Ascending aorta (tissue), 2 donors: ENCODE measurements at places on chromosomes 7 and 10. TPM values are rescaled to one million over a fixed set of nuclear protein-coding genes. Genes with fewer than 3 reads are reported as not detected.

- H3K27me3 ChIP-seq: no peaks in the 10 kb centered on the region
- H3K36me3 ChIP-seq: no peaks in the 10 kb centered on the region
- no peak overlapping the region for H3K4me3 ChIP-seq
- DNase-seq: no peak
Observed at GRCh38 chr7:42202601-42203000, 34.4 kb downstream of the GLI3 start.

DNA sequence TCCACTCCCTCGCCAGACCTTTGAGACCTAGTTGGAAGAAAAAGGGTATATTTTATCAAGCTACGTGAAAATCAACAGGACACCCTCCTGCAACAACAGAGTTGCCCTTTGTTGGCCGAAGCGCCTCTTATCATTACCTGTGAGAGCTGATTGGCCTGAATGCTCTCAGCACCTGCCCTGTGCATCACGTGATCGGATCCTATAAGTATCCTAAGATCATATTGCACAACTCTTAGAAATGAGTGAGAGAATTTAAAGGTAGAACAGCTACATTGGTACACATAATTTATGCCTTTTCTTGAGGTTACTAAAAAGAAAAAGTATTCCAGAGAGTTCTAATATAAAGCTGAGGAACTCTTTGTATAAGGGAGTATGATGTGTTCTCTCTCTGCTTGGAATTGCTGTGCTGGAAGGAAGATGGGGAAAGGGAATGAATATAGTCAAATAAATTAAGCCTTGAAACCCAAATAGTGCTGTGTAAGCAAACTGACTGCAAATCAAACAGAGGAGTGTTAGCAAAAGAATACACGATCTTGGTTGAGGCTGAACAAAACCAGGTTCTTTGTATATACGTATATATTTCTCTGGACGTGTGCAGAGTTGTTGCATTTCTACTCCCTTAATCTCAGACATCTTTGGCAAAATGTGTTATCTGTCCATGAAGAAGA is 69.3 kb downstream of the LRRC4 start:
- no peak overlapping the region for H3K4me3 ChIP-seq
- no peaks in the 10 kb centered on the region for H3K36me3 ChIP-seq
- H3K27ac ChIP-seq: no peak overlapping the region
- DNase-seq: no peak

- no peak overlapping the region for H3K4me3 ChIP-seq
- DNase-seq: no peak
- H3K27ac ChIP-seq: no peak overlapping the region
- no peaks in the 10 kb centered on the region for H3K4me1 ChIP-seq
- no peaks in the 10 kb centered on the region for H3K27me3 ChIP-seq
Observed at GRCh38 chr7:36736090-36736898, 12.0 kb upstream of the AOAH start.

DNA sequence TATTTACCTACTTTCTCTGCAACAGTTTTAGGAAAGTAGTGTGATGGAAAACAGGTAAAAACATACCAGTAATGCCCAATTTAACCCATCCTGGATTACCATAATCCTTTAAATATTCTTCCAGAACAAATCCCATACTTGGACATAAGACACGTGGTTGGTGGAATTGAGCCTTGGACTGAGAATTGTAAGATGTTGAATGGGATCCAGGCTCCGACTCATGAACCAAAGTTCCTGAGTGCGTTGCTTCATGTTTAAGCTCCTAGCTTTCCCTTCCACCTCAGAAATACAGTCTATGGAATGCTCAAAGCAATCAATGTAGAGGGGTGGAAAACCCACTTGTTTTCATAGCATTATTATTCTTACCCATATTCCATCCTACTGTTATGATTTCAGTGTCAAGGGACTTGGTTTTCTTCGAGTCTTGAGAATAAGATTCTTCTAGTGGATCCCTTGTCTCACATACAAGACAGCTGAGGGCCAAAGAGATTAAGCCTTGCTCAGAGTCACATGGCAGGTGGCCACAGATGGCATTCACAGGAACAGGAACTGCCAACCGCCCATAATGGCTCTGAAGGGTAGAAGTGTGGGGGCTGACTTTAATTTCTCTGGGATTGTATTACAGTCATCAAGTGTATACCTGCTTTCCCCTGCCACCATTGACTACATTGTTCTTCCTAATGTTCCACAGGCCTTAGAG is 171.2 kb downstream of the GFRA1 start:
- H3K27me3 ChIP-seq: no peaks in the 10 kb centered on the region
- H3K27ac ChIP-seq: no peak overlapping the region
- no peaks in the 10 kb centered on the region for H3K4me1 ChIP-seq
- no peaks in the 10 kb centered on the region for H3K36me3 ChIP-seq

The EPHA1 gene
- total RNA-seq: not detected

- DNase-seq: no peak
- H3K27me3 ChIP-seq: no peaks in the 10 kb centered on the region
- no peaks in the 10 kb centered on the region for H3K4me1 ChIP-seq
- no peak overlapping the region for H3K27ac ChIP-seq
Observed at GRCh38 chr10:110340122-110340521, 35.4 kb upstream of the SMNDC1 start.

The GPR15LG gene
- not detected for total RNA-seq

The CALY gene
- not detected for total RNA-seq

DNA sequence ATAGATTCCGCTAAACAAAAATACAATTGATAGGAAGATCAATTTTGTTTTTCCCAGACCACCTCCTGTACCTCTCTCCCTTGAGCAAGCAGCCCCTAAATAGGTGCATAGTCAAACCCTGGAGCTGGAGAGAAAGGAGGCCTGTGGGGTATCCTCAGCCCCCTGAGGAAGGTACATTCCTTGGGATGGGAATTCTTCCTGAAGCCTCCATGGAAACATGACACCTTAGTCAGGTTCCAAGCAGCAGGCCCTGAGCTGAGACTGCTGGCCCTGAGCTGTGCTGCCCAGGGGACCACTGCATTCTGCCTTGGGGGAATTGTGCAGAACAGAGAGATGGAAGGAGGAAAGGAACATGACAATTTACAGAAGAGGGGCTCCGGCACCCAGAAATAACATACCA is 7.4 kb downstream of the HNRNPF start:
- H3K4me3 ChIP-seq: no peak overlapping the region
- DNase-seq: peak; percentile 16
- H3K4me1 ChIP-seq: peaks cover 52% of the 10 kb centered on the region
- H3K27ac ChIP-seq: no peak overlapping the region
- H3K36me3 ChIP-seq: peaks cover 8% of the 10 kb centered on the region
- no peaks in the 10 kb centered on the region for H3K27me3 ChIP-seq

- no peaks in the 10 kb centered on the region for H3K36me3 ChIP-seq
- no peak overlapping the region for H3K4me3 ChIP-seq
- no peak overlapping the region for H3K27ac ChIP-seq
- no peak for DNase-seq
- no peaks in the 10 kb centered on the region for H3K27me3 ChIP-seq
Observed at GRCh38 chr10:83229991-83230390, 909.3 kb upstream of the GHITM start.

GRCh38 chr7:149733924-149734790 is 39.2 kb downstream of the ZNF467 start:
- peaks cover 47% of the 10 kb centered on the region for H3K36me3 ChIP-seq
- no peaks in the 10 kb centered on the region for H3K4me1 ChIP-seq
- DNase-seq: peak; percentile 49
- H3K27me3 ChIP-seq: no peaks in the 10 kb centered on the region

DNA sequence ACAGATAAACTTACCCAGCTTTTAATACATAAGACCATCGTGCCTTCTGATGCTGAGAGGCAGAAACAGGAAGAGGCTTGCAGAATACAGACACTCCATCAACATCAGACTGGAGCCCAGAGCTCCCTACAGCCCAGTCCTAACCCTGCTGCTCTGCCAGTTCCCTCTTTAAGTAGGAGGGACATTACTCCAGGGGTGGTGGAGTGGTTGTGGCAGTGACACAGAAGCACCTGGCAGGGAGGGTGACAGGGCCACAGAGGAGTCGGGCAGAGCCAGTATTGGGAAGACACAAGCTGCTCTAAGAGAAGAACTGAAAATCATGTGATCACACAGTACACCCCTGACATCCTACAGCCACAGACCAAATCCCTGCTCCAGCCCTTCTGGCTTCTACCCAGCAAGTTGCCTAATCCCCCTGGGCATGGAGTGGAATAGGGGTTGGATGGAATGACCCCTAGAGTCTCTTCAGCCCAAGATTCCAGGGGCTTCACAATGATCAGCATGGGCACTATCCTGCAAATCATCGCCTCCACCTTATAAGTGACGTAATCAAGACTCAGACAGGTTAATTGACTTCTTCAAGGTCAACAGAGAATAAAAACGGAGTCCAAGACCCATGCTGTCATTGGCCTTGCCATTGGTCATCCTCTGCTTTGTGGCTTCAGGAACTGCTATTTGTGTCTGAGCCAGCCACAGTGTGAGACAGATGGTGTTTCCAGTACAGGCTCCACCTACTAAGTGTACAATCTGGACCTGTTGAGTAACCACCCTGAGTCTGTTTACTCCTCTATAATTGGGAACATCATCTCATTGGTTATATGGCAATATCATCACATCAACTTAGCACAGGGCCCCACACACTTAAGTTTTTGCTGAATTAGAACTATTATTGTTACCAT is 61.1 kb upstream of the ZMIZ1 start:
- H3K4me3 ChIP-seq: no peak overlapping the region
- H3K4me1 ChIP-seq: no peaks in the 10 kb centered on the region
- no peak overlapping the region for H3K27ac ChIP-seq

The PON3 gene
- not detected for total RNA-seq

DNA sequence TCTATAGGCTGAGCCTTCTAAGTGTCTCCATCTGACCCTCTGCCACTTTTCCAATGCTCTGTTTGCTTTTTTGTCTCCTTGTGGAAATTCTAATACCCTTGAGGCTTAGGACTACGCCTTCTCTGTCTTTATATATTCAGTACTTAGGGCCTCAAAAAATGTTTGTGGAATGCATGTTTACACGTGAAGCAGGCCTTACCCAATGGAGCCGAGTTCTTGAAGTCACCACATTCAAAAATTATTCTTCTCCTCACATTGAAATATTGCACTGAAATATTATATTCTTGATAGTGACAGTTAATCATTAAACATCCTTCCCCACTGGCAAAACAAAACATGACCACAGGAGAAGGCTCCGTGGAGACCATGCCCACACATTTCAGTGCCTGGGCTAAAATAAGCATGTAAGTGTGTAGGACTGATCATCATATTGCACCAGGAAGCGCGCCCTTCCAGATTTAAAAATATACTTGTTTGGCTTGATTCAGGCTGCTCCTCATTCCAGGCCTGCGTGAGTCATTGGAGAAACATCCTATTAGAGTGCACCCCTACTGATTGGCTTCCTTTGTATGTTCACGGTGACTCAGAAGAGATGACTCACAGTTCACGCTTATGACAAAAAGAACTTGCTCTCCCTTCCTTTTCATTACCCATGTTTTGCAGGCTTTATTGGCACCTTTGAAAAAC is 307.4 kb upstream of the AOAH start:
- DNase-seq: peak; percentile 68
- H3K27me3 ChIP-seq: no peaks in the 10 kb centered on the region
- H3K4me1 ChIP-seq: peaks cover 19% of the 10 kb centered on the region
- H3K27ac ChIP-seq: peak overlapping the region; percentile 84

The JCAD gene
- total RNA-seq: 82.8 TPM

GRCh38 chr7:36896956-36897590 is 172.8 kb upstream of the AOAH start:
- H3K27ac ChIP-seq: no peak overlapping the region
- no peaks in the 10 kb centered on the region for H3K36me3 ChIP-seq
- H3K27me3 ChIP-seq: no peaks in the 10 kb centered on the region
- H3K4me3 ChIP-seq: no peak overlapping the region
- DNase-seq: no peak
- H3K4me1 ChIP-seq: no peaks in the 10 kb centered on the region

The ITPRID1 gene
- total RNA-seq: not detected

- no peaks in the 10 kb centered on the region for H3K4me1 ChIP-seq
- H3K4me3 ChIP-seq: no peak overlapping the region
- no peaks in the 10 kb centered on the region for H3K27me3 ChIP-seq
- H3K27ac ChIP-seq: no peak overlapping the region
- no peak for DNase-seq
Observed at GRCh38 chr7:156845379-156846101, 47.4 kb downstream of the LMBR1 start.

DNA sequence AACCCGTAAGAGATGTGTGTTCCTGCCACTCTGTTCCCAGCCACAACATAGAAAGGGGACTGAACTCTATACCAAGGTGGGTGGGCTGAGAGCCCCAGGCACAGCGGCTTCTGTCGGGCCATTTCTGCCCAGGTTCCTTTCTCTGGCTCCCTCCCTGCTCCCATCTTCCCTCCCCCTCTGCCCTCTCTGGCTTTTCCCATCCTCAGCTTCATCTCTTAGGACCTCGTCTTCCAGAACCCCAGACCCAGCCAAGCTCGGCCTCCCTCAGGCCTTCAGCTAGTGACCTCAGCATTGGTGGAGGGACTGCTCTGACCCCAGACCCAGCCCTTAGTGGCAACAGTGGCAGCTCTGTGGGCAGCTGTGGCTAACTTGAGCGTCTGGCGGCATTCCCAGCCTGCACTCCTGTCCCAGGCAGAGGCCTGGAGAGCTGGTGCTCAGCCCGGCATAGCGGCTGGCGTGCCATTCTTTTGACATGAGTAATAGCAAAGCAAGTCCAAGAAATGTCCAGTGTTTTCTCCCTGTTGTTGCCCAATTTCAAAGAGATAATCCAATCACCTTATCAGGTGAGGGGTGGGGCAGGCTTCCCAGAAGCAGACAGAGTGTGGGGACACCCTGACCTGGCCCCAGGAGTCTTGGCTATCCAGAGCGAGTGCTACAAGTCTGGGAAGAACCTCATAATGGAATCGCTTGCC is 15.9 kb downstream of the PTPRE start:
- H3K4me1 ChIP-seq: peaks cover 6% of the 10 kb centered on the region
- H3K27me3 ChIP-seq: no peaks in the 10 kb centered on the region
- DNase-seq: peak; percentile 63
- no peaks in the 10 kb centered on the region for H3K36me3 ChIP-seq
- H3K4me3 ChIP-seq: no peak overlapping the region
- peak overlapping the region; percentile 92 for H3K27ac ChIP-seq

The MTPN gene
- 43.5 TPM for total RNA-seq

The MMP21 gene
- total RNA-seq: not detected

The RTKN2 gene
- total RNA-seq: not detected

DNA sequence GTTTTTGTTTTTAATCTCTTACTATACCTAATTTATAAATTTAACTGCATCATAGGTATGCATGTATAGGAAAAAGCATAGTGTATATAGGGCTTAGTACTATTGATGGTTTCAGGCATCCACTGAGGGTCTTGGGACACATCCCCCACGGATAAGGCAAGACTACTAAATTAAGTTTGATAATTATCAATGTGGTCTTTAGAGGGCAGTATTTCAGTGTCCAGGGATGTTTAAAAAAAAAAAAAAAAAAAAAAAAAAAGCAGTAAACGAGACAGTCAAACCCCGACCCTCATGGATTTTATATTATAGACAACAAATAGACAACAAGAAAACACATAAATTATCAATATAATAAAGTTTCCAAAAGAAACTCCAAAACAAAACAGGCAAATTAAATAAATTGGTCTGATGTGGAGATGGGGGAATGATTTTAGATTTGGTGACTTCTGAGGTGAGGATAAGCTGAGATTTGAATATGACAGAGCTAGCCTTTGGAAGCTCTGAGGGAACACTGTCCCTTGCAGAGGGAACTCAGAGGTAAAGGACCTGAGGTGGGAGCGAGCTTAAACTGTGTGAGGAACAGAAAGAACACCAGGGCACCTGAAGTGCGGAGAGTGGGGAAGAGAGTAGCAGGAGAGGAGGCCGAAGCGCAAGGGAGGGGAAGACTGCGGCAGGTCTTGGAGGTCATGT is 14.8 kb downstream of the ACSM6 start:
- H3K36me3 ChIP-seq: no peaks in the 10 kb centered on the region
- H3K4me3 ChIP-seq: no peak overlapping the region
- H3K4me1 ChIP-seq: no peaks in the 10 kb centered on the region
- H3K27ac ChIP-seq: no peak overlapping the region
- no peaks in the 10 kb centered on the region for H3K27me3 ChIP-seq
- DNase-seq: no peak
